Activated CD4-positive, alpha-beta memory T cell treated with anti-CD3 and anti-CD28 coated beads, Interleukin-2, amount 10 ng/mL, durations not matched to agents 7 days and 5 days (primary cell): ENCODE measurements at places on chromosomes 7 and 10.
A peak's percentile ranks its signal among the peaks of the same experiment; 100 is the strongest.

DNA sequence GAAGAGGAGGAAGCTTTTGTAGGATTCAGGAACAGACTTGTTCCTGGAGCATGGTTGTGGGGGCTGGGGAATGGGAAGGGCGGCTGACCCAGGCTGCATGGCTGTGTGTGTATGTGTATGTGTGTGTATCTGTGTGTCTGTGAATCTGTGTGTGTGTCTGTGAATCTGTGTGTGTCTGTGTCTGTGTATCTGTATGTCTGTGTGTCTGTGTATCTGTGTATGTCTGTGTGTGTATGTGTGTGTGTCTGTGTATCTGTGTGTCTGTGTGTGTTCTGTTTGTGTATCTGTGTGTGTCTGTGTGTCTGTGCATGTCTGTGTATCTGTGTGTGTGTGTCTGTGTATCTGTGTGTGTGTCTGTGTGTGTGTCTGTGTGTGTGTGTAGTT, 6.6 kb upstream of the STX1A start:
- no peak for DNase-seq

- DNase-seq = no peak
Measured at GRCh38 chr10:59479426-59479825, 117.1 kb upstream of the FAM13C start.

- DNase-seq = no peak
Measured at GRCh38 chr10:37434091-37434490, 308.7 kb downstream of the ANKRD30A start.

DNA sequence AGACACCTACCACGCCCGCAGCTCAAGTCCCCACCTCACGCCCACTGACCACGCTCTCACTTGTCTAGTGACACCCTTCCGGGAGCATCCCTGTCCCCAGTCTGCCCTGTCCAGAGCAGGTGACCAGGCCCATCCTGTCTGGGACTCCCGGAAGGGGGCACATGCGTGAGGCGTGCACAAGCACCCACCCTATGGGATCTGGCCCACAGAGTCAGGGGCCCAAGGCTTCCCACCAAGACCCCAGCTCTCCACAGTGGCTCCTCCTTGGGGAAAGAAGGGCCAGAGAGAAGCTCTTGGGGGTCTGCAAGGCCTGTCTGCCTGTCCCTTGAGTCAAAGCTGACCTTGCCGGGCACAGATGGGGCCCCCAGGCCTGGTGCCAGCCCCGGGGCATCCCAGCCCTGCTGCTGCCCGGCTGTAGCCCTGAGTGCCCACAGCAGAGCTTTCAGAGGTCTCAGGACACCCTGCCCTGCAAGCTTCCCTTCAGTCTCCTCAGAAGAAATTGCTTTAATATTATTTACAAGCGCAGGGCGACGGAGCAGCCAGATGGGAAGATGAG, 195.0 kb downstream of the ELFN1 start:
- DNase-seq = no peak

DNA sequence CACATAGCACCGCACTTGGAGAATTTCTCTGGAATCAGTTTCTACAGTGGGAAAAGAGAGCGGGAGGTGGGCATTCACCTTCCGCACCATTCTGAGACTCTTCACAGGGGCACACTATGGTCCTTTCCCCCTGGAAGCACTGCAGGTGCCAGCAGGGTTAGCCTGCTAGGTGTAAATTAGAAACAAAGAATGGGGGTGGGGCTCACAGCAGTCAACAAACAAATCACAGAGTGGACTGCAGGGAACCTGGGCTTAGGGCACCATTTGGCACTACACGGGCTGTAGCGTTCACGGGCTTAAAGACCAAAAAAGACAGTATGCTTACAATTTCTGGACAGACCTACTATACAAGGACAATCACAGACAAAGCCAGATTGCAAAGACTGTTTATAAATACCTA, 8.0 kb upstream of the PKD1L1 start:
- no peak for DNase-seq

- DNase-seq = no peak
Measured at GRCh38 chr10:94232711-94233383, 129.9 kb downstream of the NOC3L start.

DNA sequence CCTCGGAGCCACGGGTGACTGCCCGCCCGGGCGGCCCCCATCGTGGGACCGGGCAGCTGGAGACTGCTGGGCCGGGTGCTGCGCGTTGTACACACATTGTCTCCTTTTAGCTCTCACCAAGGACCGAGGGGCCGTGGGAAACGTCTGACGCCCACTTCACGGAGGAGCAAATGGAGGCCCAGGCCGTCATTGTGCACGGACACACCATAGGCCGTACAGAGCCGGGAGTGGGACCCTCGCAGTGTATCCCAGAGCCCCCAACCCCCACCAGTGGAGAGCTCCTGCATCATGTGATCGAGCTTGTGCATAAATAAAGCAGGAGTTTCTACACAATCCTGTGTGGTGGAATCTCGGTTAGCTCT, 722 bp downstream of the DENND10 start:
- no peak for DNase-seq

GRCh38 chr7:8205537-8205936, 56.4 kb downstream of the ICA1 start:
- no peak for DNase-seq

- DNase-seq = peak; percentile 33
Measured at GRCh38 chr7:127905491-127906330, 125.5 kb downstream of the LRRC4 start.

- no peak for DNase-seq
Measured at GRCh38 chr7:2499719-2500430, 19.7 kb upstream of the LFNG start.

DNA sequence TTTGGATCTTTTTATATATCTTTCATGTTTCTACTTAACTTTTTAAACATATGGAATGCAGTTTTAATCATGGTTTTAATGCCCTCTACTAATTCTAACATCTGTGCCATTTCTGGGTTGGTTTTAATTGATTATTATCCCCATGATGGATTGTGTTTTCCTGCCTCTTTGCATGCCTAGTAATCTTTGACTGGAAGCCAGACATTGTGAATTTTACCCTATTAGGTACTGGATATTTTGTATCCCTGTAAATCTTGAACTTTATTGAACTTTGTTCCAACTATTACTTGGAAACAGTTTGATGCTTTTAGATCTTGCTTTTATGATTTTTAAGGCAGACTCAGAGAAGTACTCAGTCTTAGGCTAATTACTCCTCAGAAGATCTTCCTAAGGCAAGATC, 16.0 kb upstream of the RBM20 start:
- DNase-seq = no peak

DNA sequence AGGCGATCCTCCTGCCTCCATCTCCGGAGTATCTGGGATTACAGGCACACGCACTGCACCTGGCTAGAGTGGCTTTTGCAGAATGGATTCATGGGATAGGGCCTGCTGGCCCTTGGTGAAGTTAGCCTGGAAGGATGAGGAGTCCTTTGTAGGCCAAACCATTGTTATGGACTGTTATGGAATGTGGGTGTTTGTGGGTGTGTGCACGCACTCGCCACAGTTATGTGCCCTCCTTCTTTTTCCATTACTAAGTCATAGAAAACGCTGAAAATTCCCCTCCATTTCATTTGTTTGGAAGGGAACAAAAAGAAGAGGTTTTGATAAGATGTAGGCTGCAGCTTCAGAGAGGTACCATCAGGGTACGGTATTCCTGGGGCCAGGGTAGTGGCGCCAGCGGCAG, 15.0 kb downstream of the ZNF862 start:
- no peak for DNase-seq

GRCh38 chr7:78195281-78195680, 396.7 kb downstream of the PHTF2 start:
- DNase-seq = no peak

GRCh38 chr7:151410405-151411390, 860 bp upstream of the WDR86 start:
- no peak for DNase-seq

DNA sequence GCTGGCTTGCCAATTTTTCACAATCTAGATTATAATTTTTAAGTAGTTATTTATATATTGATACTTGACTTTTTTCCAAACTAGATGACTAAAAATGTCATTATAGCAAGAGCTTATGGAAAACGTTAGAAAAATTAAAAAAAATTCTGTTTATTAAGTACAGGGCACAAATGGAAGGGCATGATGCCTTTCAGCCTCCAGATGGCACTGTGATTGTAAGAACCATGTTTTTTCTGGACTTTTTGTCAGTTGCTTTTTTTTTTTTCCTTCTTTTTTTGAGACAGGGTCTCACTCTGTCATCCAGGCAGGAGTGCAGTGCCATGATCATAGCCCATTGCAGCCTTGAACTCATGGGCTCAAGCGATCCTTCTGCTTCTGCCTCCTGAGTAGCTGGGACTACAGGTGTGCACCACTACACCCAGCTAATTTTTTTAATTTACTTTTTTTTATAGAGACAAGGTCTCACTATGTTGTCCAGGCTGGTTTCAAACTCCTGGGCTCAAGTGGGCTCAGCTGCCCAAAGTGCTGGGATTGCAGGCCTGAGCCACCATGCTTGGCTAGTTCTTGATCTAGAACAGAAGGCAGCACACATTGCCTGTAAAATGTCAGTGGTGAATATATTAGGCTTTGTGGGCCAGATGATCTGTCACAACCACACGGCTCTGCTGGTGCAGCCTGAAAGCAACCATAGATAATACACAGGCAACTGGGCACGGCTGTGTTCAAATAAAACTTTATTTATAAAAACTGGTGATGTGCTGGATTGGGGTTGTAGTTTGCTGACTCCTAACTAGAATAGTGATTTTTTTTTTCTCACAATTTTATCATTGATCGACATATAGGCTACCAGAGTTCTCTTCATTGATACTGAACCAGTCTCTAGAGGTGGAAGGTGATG, 27.4 kb downstream of the UCMA start:
- DNase-seq = no peak

- no peak for DNase-seq
Measured at GRCh38 chr7:96596120-96596826, 113.4 kb downstream of the SEM1 start.

DNA sequence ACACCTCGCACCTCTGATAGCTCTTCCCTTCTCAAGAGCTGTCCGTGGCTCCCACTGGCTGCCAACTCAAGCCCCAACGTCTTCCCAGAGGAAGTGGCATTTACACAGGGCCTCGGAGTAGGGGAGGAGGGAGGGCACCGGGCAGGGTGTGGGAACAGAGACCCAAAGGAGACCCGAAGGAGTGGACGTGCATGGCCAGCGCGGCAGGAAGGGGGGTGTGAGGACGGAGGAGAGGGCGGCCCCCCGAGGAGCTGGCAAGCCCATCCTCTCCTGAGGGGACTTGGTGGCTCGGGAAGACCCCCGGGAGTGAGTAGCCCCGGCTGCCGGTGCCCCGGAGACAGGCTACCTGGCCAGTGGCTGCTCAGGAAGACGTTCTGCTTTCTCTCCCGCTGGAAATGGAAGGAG, 85.9 kb downstream of the FOXL3 start:
- no peak for DNase-seq

GRCh38 chr10:86284355-86285105, 82.1 kb downstream of the GRID1 start:
- peak; percentile 10 for DNase-seq

GRCh38 chr7:45036796-45037195, 36.8 kb downstream of the CCM2 start:
- peak; percentile 33 for DNase-seq

DNA sequence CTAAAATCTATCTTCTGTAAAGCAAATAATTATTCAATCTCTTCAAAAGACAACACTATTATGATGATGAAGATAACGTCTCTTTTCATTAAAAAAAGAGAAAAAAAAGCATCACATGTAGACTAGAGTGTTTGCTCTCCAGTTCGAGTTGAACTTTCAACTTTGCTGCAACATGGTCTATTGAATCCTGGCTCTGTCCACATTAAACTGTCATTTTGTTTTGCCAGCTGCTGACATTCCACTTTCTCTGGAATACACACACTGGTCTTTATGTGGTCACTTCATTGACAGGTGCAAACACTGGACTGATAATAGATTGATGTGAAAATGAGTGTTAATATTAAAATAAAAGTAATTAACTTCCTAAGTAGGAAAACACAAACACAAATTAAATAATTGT, 61.7 kb downstream of the PTF1A start:
- no peak for DNase-seq

DNA sequence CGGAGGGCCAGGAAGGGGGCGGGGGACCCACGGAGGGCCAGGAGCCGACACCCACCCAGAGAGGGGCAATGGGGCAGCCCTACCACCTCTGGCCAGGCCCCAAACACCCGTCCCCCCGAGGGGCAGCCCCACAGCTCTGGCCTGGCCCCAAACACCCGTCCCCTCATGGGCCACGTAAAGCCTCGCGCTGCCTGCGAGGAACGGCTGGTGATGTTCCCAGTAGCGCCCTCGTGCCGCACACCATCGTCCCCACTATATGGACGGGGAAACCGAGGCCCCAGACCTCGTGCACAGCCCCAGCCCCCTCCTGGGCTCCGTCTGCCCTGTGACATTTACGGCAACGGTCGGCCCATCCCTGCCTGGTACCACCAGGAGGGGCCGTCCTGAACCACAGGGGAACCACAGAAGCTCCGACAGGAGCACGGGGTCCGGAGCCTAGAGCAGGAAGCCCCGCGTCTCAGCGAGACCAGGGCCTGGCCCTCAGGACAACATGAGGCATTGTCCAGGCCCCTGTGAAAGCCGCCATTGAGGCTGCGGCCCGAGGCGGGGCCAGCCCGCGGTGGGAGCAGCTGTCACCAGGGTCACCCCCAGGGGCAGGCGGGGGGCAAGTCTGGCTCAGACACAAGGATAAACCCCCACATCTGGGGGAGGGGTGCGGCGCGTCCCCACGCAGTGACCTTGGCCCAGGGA, 35.6 kb downstream of the GET4 start:
- DNase-seq = no peak

- no peak for DNase-seq
Measured at GRCh38 chr10:84334811-84335210, 6.4 kb downstream of the CCSER2 start.

DNA sequence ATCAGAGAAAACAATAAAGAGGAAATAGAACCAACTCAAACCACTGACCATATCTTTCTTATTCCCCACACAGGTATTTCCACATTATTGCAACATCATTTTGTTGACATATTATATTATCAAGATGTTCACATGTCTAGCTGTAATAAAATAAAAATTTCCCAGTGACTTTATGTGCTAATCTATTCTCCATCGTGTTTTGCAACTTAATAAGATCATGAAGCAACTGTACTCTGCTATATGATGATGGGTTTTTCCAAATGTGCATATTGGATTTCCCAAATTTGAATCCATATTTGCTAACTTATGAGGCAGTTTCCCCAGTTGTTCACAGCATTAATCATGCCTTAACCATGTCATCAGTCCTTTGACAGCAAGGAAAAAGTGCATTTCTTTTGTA, 127.8 kb downstream of the ITGB8 start:
- DNase-seq = no peak
